ENCODE measurements at places on chromosomes 5 and 9.

DNA sequence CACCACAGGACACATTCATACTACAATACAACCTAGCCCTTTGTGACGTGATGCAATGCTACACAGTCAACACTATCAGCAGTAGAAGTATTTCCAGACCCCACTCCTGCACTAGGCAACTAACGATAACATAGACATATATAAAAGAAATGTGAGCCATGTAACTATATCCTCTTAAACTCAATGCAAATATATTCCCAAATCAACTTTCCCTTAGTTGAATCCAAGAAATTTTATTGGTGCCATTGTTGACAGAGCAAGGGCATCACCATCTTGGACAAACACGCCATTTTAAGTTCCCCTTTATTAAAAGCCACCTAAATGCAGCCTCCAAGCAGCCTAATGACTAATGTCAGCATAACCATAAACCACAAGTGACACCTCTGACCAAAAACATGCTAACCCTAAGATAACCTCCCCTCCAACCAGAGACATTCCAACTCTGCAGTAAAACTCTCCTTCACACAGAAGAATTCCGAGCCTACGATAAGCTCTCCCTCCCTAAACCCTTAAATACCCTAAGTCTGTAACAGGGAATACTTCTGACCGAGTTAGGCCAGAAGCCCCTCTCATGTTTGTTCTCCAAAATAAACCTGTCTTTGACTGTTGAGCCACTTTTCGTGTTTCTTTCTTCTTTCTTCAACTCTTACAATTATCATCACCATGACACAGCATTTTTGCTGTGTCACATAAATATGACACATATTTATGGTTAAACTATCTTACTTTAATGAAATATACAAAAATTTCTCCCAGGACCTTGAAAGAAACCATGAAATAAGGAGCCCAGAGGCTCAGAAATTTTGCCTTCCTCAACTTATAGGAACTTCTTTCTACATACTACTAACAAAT lies 1497.8 kb downstream of the EFNA5 start:
- H3K27ac ChIP-seq, result no peak overlapping the region
- no peaks in the 10 kb centered on the region for H3K4me1 ChIP-seq
- no peaks in the 10 kb centered on the region for H3K27me3 ChIP-seq
- no peak for DNase-seq

GRCh38 chr5:3027185-3027865 lies 275.8 kb upstream of the IRX2 start:
- H3K27ac ChIP-seq, result no peak overlapping the region
- H3K4me3 ChIP-seq, result no peak overlapping the region
- no peaks in the 10 kb centered on the region for H3K36me3 ChIP-seq
- DNase-seq, result no peak

DNA sequence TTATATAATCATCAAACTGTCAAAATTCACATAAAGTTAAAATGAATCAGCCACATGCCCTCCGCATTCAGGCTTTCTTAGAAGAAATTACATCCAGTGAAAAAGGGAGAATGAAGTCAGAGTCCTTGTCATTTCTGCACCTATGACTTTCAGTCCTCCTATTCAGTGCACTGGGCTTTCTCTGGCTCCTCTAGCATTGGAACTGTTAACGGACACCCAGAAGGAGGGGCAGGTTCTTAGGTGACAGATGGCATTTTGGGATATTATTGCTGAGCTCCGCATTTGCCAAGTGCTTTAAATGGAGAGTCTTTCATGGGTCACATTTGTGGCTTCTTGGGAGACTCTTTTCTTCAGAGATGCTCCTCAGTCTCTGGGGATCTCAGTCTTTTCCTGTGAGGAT lies 40.0 kb downstream of the ADAMTS19 start:
- H3K4me3 ChIP-seq, result no peak overlapping the region
- H3K27ac ChIP-seq, result no peak overlapping the region
- H3K36me3 ChIP-seq, result no peaks in the 10 kb centered on the region
- no peaks in the 10 kb centered on the region for H3K4me1 ChIP-seq

DNA sequence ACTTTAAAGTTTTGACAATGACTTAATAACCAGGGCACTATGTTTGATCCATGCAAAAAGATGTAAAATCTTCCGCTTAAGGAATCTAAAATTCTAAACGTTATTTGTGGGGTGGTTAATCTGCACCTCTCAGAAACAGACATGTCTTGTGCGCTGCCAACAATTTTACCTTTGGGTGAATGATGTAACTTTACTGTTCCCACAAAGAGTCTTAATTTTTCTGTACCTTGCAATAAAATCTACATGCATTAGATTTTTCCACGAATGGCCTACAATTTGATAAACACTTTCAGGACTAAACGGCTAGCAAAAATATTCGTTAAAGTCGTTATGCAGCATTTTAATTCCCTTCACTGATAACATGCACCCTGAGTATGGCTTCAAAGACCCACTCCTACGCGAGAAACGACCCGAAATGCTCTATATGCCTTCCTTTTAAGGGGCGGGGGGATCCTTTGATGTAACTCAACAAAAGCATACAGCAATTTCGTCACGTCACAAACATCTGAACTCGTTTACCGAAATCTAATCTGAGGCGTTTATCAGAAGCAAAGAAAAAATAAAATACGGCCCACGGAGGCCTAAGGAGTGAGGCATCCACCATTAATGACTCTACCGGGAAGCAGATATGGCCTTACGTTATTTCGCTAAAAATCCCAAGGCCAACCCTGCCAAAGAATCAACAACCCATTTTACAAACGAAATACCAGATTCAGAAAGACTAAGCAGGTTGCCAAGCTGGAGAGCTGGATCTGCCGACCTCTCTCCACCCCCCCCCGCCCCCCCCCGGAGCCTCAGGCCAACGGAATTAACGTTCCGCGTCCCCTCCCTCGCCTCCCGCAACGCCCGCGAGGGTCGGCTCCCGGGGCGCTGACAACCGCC lies 621 bp downstream of the AK6 start:
- no peaks in the 10 kb centered on the region for H3K27me3 ChIP-seq
- no peaks in the 10 kb centered on the region for H3K4me1 ChIP-seq
- no peak for DNase-seq
- peak overlapping the region; percentile 97 for H3K4me3 ChIP-seq
- H3K36me3 ChIP-seq, result peaks cover 21% of the 10 kb centered on the region

- H3K27ac ChIP-seq, result no peak overlapping the region
- no peaks in the 10 kb centered on the region for H3K27me3 ChIP-seq
- no peaks in the 10 kb centered on the region for H3K4me1 ChIP-seq
- no peak overlapping the region for H3K4me3 ChIP-seq
Observed at GRCh38 chr5:40483316-40483715, 196.4 kb upstream of the PTGER4 start.

DNA sequence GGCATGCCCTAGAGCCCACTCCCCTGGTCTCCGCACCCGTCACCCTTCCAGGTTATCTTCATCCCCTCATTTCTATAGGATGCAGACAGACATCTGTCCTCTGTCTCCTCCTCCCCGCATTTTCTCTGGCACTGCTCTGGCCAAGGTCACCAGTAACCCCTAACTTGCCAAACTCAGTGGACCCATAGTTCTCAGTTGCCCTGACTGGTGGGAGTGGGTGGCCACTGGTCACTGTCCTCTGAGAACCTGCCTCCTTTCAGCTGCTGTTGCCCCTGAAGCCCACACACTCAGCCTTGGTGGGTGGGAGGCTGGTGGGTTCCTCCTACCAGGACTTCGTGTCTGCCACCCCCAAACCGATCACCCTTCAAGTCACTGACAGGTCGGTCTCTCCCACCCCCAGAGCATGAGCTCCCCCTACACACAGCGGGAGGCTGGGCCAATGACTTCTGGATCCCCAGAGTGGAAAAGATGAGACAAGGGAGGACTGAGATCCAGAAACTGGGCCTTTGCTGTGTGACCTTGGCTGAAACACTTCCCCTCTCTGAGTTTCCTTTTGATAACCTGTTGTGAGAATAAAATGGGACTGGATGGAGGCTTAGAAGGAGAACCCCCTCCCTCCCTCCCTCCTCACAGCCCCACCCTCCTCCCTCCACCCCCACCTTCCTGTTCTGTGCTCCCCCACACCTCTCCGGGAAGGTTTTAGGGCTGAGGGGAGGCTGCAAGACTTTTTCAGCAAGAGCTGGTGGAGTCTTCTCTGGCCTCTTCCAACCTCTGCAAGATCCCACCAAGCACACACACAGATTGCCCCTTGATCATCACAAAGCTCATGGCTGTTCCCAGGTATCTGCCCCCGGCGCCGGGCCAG lies 2.4 kb upstream of the DBN1 start:
- no peaks in the 10 kb centered on the region for H3K27me3 ChIP-seq
- peaks cover 14% of the 10 kb centered on the region for H3K36me3 ChIP-seq

DNA sequence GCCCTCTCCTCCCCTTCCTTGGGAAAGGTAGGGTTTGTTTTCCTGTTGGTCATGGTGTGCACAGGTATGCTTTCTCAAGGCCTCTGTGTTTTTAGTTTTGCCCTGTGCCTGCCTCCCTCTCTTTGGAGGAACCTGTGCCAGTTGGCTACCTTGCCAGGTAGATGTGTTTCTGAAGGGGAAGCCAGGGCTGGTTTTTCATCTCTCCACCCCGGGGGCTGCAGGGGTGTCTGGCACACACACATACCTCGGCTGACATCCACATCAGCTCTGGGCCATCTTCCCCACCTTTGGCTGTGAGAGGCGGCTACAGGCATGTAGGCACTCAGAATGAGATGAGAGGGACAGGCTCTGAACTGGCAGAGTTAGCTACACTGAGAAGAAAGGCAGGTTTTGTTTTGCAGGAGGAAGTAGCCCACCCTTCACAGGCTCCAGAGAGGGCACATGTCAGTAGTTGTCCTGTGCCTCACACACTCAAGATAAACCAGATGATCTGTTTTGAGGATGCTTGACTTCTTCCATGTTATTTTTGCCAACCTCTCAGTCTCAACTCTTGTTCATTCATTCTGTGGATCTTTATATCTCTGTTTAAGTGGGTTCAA lies 9.7 kb downstream of the RGMB start:
- H3K36me3 ChIP-seq, result peaks cover 15% of the 10 kb centered on the region
- H3K4me3 ChIP-seq, result no peak overlapping the region
- H3K27ac ChIP-seq, result no peak overlapping the region
- H3K4me1 ChIP-seq, result no peaks in the 10 kb centered on the region
- H3K27me3 ChIP-seq, result no peaks in the 10 kb centered on the region

GRCh38 chr5:23169660-23170416 lies 316.7 kb upstream of the CDH12 start:
- peak; percentile 54 for DNase-seq
- no peaks in the 10 kb centered on the region for H3K27me3 ChIP-seq
- peak overlapping the region; percentile 69 for H3K27ac ChIP-seq
- no peak overlapping the region for H3K4me3 ChIP-seq

GRCh38 chr9:23621924-23622323 lies 204.1 kb downstream of the ELAVL2 start:
- no peak for DNase-seq
- H3K36me3 ChIP-seq, result peaks cover 17% of the 10 kb centered on the region
- H3K27ac ChIP-seq, result no peak overlapping the region

DNA sequence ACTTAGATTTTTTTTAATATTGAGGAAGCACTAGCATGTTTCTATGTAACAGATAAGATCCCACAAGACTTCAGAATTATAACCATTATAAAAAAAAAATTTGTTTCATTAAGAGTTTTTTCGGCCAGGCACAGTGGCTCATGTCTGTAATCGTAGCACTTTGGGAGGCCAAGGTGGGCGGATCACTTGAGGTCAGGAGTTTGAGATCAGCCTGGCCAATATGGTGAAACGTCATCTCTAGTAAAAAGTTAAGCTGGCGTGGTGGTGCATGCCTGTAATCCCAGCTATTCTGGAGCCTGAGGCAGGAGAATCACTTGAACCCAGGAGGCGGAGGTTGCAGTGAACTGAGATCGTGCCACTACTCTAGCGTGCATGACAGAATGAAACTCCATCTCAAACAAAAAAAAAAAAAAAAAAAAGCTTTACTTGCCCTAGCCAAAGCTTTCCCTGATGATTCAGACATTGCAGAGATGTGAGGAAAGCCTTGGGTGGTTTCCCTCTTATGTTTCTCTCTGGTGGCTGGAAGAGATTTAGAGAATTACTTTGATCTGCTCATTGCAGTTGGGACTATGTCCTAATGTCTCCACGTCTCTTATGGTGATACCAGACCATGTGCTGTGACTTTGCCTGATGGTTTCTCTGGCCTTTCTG lies 65.4 kb downstream of the EGFLAM start:
- H3K4me1 ChIP-seq, result no peaks in the 10 kb centered on the region
- peaks cover 3% of the 10 kb centered on the region for H3K36me3 ChIP-seq
- DNase-seq, result no peak
- no peaks in the 10 kb centered on the region for H3K27me3 ChIP-seq
- no peak overlapping the region for H3K27ac ChIP-seq

DNA sequence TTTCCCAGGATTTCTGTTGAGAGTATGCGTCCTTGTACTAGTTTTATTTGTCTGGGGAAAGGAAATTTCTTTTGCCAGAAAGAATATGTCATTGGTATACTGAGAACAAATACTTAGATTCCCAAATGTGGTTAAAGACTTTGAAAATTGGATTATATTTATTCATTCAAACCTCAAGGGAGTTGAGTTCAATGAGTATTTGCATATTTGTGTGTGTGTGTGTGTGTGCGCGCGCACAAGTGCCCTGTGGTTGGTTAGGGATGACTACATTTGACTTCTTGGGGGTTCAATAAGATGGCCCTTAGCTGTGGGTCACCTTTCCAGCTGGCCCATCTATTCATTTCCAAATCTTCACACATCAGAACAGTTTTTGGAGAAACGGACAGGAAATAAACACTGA lies 4.9 kb downstream of the RXFP3 start:
- no peak overlapping the region for H3K4me3 ChIP-seq
- 0 out of 2 replicates have a peak, but pooled peaks cover 2% of the 10 kb centered on the region for H3K4me1 ChIP-seq
- no peak for DNase-seq
- peaks cover 8% of the 10 kb centered on the region for H3K27me3 ChIP-seq

DNA sequence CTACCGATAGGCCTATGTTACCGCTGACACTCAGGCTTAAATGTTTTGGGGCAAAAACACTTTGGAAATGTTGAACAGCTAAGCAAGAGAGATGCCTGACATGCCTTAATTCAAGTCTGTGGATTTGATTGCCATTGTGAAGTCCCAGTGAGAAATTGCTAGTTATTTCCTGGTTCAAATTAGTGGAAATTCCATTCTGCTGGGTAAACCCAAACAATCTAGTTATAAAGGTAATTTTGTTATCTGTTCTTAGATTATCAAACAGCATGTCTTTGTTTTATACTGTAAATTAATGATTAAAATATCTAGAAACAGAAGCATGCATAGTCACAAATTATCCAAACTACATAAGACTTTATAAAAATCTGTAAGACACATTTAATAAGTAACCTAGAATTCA lies 96.6 kb downstream of the PJA2 start:
- H3K36me3 ChIP-seq, result no peaks in the 10 kb centered on the region
- no peak overlapping the region for H3K4me3 ChIP-seq
- no peaks in the 10 kb centered on the region for H3K27me3 ChIP-seq
- H3K27ac ChIP-seq, result no peak overlapping the region
- no peak for DNase-seq
- H3K4me1 ChIP-seq, result no peaks in the 10 kb centered on the region

GRCh38 chr5:133682451-133682850 lies 70.1 kb upstream of the FSTL4 start:
- no peaks in the 10 kb centered on the region for H3K27me3 ChIP-seq
- DNase-seq, result peak; percentile 18
- no peak overlapping the region for H3K4me3 ChIP-seq
- H3K4me1 ChIP-seq, result no peaks in the 10 kb centered on the region
- H3K36me3 ChIP-seq, result no peaks in the 10 kb centered on the region
- no peak overlapping the region for H3K27ac ChIP-seq

GRCh38 chr5:2738700-2739359 lies 12.6 kb downstream of the IRX2 start:
- no peaks in the 10 kb centered on the region for H3K4me1 ChIP-seq
- no peak overlapping the region for H3K27ac ChIP-seq
- H3K4me3 ChIP-seq, result peak overlapping the region; percentile 57
- H3K27me3 ChIP-seq, result peaks cover 52% of the 10 kb centered on the region
- peak; percentile 54 for DNase-seq

- DNase-seq, result no peak
- H3K36me3 ChIP-seq, result no peaks in the 10 kb centered on the region
- no peaks in the 10 kb centered on the region for H3K27me3 ChIP-seq
- H3K4me3 ChIP-seq, result no peak overlapping the region
Observed at GRCh38 chr5:77904362-77904761, 128.2 kb upstream of the TBCA start.

Data from H9 (cell line).